ENCODE measurements at places on chromosomes 5 and 9. TPM values are rescaled to one million over a fixed set of nuclear protein-coding genes. Genes with fewer than 3 reads are reported as not detected.
A peak's percentile ranks its signal among the peaks of the same experiment; 100 is the strongest.

GRCh38 chr9:120904061-120904977 lies 22.3 kb downstream of the TRAF1 start:
- peak; percentile 69 for DNase-seq

DNA sequence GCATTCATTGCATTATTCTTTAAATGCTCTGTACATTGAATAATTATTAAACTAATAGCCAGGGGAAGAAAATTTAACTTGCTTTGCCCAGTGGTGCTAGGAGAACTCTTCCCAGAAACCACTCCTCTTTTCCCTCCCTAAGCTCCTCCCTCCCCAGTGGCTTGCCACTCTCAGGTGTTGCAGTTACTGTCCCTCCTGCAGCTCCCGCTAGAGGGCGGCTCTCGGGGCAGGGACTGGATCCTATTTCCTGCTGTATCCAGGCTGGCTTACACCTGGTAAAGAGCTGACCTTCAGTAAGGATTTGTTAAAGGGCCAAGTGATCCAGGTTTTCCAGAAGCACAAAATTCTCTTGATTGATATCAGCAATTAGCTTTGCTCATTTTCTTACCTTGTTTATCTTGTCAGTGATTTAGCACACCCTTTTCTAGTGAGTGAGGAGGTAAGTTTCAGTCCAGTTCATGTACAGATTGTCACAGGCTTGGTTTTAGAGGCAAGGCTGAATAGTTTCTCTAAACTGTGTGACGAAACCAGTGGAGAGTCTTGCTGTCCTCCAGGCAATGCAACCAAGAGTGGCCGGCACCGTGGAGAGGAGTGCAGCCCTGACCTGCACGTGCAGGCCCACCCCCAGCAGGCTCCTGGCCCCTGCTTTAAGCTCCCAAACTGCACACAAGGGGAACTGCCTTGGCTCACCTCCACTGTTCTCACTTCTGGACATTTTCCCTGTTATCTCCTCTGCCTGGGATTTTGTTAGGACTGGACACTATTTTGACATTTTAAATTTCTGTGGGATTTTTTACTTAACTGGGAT lies 423.8 kb downstream of the SPOCK1 start:
- peak; percentile 67 for DNase-seq

- DNase-seq, result no peak
Observed at GRCh38 chr5:125032286-125032685, 285.8 kb upstream of the ZNF608 start.

Gene ADRB2
- 0.09 TPM for total RNA-seq

- DNase-seq, result no peak
Observed at GRCh38 chr9:112327718-112328450, 5.5 kb downstream of the PTBP3 start.

Gene CCDC192
- not detected for total RNA-seq

All from activated CD4-positive, alpha-beta T cell treated with anti-CD3 and anti-CD28 coated beads for 36 hours (primary cell).